ENCODE measurements at places on chromosomes 2 and 18. TPM values are rescaled to one million over a fixed set of nuclear protein-coding genes. Genes with fewer than 3 reads are reported as not detected.

GRCh38 chr2:237923481-237924163, 43.2 kb upstream of the UBE2F start:
- DNase-seq: no peak

GRCh38 chr18:4360221-4360715, 94.8 kb downstream of the DLGAP1 start:
- DNase-seq: no peak

GRCh38 chr2:240297256-240298116, 138.0 kb upstream of the GPC1 start:
- no peak for DNase-seq

- DNase-seq: no peak
These were observed 36.9 kb upstream of the NCKAP5 start for GRCh38 chr2:133605011-133605765.

- DNase-seq: peak; percentile 97
These were observed 3.6 kb upstream of the DGKD start for GRCh38 chr2:233350708-233351107.

DNA sequence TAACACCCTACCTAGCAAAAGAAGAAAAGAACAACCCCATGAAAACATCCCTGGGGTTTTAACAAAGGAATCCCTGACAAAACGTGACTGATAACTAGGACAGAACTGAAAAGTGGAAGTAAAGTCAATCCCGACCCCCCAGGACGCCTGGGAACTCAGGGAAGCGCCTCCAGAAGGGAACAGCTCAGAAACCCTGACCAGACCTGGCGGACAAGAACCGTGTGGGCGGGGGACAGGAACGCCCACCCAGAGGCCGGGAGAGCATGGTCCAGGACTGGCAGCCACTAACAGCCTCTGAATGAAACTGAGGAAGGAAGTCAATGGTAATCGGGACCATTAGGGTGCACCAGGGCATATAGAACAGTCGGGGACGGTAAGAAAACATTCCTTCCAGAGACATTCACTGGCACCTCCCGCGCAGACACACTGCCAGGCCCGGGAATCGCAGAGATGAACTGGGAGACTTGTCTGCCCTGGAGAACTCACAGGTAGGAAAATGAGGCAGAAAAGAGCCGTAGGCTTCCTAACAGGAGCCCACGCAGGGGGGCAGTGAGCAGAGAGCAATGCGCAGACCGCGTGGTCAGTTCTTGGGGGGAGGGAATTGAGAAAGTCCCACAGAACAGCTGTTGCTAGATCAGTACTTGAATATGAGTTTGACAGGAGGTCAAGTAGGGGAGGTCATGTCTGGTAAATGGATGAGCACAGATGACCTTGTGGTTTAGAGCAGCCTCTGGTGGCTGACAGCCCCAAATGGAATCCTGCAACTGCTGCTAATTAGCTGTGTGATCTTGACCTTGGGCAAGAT, 1.3 kb upstream of the TBC1D8 start:
- peak; percentile 67 for DNase-seq

- no peak for DNase-seq
These were observed 13.9 kb upstream of the PAIP2B start for GRCh38 chr2:71240794-71241193.

GRCh38 chr18:12599543-12599942, 58.4 kb downstream of the SPIRE1 start:
- peak; percentile 87 for DNase-seq

- DNase-seq: no peak
These were observed 14.9 kb upstream of the UGT1A1 start for GRCh38 chr2:233745073-233745755.

GRCh38 chr18:3055186-3055728, 42.3 kb upstream of the LPIN2 start:
- DNase-seq: no peak

DNA sequence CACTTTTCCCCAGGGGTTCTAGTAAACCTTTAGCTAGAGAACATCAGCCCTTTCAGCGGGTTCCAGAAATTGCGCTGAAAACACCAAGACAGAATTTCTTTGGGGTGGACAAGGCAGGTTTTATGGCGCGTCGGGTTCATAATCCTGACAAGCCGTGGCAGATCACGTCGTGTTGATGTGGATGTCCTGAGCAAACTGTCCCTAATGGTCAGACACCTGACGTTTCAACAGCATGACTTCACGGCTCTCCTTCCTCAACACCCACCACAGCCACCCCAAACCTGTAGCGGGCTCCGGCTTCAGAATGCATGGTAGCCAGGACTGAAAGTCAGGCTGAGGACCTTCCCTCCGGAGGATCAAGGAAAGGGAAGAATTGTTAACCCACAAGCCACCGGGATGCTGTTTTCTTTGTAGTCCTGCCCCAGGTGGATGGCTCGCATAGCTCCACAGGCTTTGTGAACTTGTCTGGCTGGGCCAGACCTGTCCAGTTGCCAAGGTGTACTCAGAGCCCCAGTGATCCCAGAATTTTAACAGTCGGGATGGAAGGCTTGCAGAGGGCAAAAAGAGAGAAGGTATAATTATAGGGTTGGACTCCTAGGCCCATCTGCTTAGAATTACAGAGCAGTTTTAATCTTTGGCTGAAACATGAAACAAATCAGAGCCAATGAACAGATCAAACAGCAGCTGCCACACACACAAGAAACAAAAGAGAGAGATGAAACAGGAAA, 1.5 kb downstream of the APCDD1 start:
- DNase-seq: no peak

- no peak for DNase-seq
These were observed 86.0 kb downstream of the PTRHD1 start for GRCh38 chr2:24707143-24707542.

GRCh38 chr2:178152033-178152432, 39.8 kb downstream of the RBM45 start:
- DNase-seq: no peak

- DNase-seq: peak; percentile 99
These were observed 8.7 kb downstream of the CHMP1B start for GRCh38 chr18:11859903-11860407.

DNA sequence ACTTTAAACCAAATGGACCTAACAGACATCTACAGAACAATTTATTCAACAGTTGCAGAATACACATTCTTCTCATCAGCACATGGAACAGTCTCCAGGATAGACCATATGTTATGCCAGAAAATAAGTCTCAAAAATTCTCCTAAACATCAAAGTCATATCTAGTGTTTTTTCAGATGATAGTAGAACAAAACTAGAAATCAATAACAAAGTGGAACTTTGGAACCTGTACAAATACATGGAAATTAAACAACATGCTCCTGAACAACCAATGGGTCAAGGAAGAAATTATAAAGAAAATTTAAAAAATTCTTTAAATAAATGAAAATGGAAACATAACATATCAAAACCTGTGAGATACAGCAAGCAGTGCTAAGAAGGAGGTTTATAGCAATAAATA, 194.1 kb upstream of the SIX2 start:
- no peak for DNase-seq

DNA sequence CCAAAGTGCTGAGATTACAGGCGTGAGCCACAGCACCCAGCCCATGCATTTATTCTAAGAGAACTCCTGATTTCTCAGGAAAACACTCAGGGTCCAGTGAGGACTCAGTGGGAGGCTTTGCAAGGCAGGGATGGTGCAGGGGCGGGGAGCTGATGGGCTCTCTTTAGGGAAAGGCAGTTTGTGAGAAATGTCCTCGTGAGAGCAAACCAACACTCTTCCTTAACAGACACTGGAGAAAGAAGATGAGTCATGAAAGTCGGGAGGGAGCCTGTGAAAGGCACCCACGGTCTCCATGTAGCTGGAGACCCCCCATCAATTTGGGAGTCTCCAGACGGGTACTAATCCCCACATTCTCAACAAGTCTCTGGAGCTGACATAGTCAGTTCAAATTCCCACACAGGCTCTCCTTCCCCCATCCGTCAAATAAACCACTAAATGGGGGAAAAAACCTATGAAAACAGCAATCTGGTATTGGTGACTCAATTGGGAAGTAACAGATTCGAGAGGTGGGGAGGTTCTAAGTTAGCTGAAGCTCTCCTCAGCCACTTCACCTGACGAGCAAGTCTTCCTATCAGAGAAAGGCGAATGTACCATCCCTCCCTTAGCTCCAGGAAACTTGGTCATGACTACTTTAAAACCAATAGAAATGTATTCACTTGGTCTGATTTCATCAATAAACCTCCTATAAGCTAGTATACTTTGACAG, 11.0 kb upstream of the CREG2 start:
- DNase-seq: no peak

GRCh38 chr2:140526575-140526974, 1604.2 kb downstream of the LRP1B start:
- DNase-seq: peak; percentile 55

DNA sequence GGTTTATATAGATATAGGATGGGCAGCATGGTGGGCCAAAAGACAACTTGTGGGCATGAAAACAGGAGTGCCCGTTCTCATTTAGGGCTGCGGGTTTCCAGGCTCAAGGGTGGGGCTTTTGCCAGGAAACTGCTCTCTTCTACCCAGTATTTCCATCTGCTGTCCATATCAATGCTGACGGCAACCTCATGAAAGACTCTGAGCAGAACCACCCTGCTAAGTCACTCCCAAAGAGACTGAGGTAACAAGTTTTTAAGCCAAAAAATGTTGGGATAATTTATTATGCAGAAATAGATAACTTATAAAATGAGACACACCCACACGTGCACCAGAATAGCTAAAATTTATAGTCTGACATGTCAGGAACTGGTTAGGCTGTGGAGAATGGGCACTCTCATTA, 36.1 kb upstream of the MPPE1 start:
- no peak for DNase-seq

DNA sequence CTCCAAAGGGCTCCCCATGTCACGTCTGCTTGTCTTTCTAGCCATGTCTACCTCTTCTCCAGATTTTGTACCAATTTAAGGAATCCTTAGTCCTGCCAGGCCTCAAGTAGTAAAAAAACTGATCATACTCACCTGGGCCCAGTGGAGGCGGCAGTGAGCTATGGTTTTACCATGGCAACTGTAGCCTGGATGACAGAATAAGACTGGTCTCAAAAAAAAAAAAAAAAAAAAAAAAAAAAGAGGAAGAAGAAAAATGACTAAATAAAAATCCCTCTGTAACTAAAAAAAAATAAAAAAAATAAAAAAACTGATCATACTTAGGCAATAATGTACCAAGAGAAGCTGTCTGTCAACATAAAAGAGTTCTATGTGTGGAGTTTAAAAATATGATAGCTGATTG, 221.6 kb downstream of the NR4A2 start:
- peak; percentile 32 for DNase-seq

Gene LIMS3
- not detected for total RNA-seq

Gene RPIA
- 6.3 TPM for total RNA-seq

Gene UGT1A10
- total RNA-seq: not detected

Gene SMIM21
- total RNA-seq: not detected

Gene MLPH
- 14.7 TPM for total RNA-seq

Gene GCFC2
- 14.0 TPM for total RNA-seq

Gene ADGRF3
- not detected for total RNA-seq

Gene C2orf66
- under 0.01 TPM for total RNA-seq

Gene SLC30A3
- not detected for total RNA-seq

Gene CD226
- total RNA-seq: 0.53 TPM
